Stimulated activated CD4-positive, alpha-beta T cell treated with anti-CD3 and anti-CD28 coated beads, Interleukin-1b, Interleukin-23, amount 100 ng/mL, for 1 hour (primary cell): ENCODE measurements at places on chromosomes 3 and 15.

DNA sequence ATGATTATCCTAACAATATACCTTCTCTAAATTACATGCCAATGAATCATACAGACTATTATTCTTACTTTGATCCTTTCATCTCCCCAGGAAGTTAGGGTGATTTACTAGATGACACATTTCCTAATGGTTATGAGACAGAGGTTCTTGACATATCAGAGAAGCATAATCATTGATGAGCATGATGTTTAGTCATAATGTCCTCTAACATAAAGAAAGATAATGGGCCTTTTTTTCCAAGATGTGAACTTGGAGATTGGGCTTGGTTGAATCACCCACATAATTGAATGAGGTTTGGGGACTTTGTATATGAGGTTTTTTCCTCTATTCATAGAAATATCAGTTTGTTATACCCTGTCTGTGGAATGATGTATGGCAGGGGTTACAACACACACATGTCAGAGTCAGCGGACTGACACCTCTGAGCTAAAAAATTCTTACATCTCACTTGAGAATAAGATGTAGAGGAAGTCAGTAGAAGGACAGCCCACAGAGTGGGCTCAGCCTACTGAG is 69.7 kb upstream of the DCBLD2 start:
- no peak for DNase-seq

- DNase-seq, result no peak
These were observed 332.3 kb downstream of the THSD4 start for GRCh38 chr15:71447328-71448250.

GRCh38 chr3:134369231-134369741 is 5.0 kb downstream of the AMOTL2 start:
- no peak for DNase-seq

DNA sequence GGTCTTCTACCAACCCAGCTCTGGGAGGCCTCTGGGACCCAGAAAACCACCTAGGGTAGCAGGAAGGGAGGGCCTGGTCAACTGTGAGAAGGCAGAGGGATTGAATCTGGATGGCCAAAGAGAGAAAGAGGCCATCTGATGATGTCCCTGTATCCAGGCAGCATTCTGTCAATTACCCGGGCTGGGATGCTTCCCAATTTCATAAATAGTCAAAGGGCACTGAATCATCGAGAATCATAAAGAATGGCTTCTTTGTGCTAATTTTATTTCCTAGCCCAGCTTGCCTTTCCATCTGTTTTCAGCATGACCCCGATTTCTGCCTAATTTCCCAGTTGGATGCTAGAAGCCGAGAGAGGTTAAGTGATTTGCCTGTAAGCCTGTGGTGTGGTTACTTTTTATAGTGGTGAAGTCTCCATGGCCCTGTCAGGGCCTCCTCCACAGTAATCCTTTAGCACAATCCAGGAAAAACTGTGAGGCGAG is 129.2 kb downstream of the FAM43A start:
- no peak for DNase-seq

DNA sequence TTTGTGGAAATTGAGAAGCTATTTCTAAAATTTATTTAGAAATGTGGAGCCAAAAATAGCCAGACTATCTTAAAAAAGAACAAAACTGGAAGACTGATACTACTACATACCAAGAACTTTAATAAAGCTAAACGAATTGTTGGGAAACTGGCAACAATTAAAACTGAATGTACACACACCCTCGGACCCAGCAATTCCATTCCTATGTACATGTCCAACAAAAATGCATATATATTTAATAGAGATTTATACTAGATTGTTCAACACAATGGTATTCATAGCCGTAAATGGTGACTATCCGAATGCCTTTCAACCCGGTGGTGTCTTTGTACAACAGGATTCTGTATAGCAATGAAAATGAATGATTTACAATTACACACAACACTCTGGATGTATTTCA is 136.5 kb upstream of the RASGRP1 start:
- DNase-seq, result no peak

- no peak for DNase-seq
These were observed 100.7 kb downstream of the MEX3B start for GRCh38 chr15:81945014-81945615.

DNA sequence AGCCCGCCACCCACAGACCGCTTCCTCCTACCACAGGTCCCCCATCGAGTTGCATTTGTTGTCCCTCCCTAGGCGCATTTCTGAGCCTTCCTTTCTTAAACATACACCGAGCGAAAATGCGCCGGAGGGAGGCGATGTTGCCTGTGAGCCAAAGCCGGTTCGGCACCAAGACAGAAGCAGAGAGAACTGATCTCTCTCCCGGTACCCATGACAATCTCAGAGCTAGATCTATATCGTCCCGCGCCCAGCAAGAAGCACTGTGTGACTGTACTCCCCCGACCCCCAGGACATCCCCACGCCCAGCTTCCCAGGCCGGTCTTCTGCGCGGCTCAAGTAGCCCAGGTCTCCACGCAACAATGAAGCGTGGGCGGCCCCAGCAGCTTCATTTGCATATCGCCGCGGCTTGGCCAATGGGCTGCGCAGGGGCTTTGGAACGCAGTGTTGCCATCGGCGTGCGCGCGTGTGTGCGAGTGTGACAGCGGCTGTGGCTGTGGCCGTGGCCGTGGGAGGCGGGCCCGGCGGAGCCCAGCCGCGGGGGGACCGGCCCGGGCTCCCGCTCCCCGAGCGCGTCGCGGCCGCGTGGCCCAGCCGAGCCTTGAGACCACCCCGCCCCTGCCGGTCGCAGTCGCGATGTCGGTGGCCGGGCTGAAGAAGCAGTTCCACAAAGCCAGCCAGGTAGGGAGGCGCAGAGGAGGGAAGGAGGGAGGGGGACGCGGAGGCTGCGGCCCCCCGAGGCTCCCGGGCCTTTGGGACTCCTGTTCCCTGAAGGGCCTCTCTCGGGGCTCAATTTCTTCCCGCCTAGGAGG is at the start of gene SH3GL3:
TSS of gene SH3GL3 (plus strand) at position 438 of the 806 bp plus-strand sequence. CDS start at position 631, 193 bp downstream.
- no peak for DNase-seq

GRCh38 chr15:58479941-58480340 is 48.1 kb downstream of the LIPC start:
- DNase-seq, result no peak

DNA sequence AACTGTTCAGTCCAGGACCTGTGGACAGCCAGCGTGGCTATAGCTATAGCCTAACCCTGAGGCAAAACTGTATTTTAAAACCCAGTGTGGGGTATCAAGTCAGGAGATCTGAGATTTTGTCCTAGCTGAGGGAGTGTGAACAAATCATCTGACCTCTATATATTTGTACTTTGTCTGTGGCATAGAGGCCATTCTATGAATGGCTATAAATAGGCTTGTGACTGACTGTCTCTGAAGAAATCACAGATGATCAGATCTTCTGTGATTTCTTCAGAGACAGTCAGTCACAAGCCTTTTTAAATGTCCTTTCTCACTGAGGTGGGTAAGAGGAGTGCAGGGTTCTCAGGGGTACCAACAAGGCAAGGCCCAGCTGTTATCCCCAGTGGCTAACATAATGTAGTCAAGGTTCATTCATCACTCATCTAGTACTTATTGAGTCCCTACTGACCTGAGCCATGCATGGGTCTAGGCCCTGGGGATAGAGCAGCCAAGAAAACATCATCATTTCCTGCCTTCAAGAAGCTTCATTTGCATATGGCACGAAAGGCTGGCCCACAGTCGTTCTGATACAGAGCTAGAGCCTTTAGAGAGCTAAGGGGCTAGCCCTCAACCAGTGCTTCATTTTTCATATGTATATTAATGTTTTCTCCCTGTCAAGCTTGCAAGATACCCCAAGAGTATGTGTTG is 53.3 kb downstream of the TIPARP start:
- no peak for DNase-seq

- no peak for DNase-seq
These were observed 12.7 kb downstream of the TICRR start for GRCh38 chr15:89587955-89588354.

- no peak for DNase-seq
These were observed 36.4 kb downstream of the DNAJB8 start for GRCh38 chr3:128430301-128430700.

GRCh38 chr15:77832874-77833273 is 200.2 kb upstream of the LINGO1 start:
- DNase-seq, result no peak

GRCh38 chr3:58490860-58491501 is 915 bp upstream of the KCTD6 start:
- no peak for DNase-seq

DNA sequence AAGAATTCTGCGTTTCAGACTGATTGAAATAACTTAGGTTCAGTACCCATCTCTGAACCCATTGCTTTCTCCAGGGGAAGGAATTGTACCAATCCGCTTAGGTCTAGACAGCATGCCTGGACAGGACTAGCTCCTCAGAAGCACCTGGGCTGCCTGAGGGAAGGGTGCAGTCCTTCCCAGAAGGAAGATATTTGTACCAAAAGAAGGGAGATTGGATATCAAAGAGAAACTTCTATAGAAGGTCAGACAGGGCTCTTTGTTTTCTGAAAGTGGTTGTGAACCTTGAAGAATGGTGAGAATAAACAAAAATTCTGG is 133.8 kb upstream of the LRTM1 start:
- no peak for DNase-seq

DNA sequence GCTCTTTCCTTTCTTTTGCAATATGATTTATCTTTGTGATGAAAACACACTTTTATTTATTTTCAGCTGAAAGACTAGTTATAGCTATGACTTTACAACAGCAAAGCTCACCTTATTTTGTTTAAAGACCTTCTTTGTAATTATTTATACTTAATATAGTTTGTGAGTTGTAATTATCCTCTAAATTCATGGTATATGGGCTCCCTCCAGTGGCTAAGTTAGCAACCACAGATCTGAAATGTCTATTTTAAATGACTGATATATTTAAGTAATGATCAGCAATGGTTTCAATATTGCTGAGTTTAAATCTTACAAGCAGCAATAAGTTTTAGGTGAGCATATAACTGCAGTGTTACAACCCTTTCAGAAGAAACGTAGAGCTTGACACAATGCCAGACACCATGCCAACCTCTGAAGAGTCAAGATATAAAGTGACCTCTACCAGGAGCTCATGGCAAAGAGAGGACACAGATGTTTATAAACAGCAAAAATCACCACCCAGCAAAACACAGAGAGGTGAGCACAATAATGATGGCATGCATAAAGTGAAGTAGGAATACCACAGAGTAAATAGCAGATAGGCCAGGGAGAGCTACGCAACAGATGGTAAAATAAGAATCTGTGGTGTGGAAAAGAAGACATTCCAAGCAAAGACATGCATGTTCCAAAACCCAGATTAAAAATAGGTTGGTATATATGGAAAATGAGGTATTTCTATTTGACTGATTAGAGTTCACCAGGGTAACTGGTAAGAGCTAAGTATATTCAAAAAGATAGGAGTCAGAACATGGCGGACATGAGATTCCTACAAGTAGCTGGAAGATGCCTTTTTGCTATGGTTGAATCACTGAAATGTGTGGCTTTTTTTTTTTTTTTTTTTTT is 143.7 kb upstream of the ZNF385D start:
- no peak for DNase-seq

GRCh38 chr3:78918361-78919020 is 849.3 kb downstream of the ROBO1 start:
- no peak for DNase-seq

DNA sequence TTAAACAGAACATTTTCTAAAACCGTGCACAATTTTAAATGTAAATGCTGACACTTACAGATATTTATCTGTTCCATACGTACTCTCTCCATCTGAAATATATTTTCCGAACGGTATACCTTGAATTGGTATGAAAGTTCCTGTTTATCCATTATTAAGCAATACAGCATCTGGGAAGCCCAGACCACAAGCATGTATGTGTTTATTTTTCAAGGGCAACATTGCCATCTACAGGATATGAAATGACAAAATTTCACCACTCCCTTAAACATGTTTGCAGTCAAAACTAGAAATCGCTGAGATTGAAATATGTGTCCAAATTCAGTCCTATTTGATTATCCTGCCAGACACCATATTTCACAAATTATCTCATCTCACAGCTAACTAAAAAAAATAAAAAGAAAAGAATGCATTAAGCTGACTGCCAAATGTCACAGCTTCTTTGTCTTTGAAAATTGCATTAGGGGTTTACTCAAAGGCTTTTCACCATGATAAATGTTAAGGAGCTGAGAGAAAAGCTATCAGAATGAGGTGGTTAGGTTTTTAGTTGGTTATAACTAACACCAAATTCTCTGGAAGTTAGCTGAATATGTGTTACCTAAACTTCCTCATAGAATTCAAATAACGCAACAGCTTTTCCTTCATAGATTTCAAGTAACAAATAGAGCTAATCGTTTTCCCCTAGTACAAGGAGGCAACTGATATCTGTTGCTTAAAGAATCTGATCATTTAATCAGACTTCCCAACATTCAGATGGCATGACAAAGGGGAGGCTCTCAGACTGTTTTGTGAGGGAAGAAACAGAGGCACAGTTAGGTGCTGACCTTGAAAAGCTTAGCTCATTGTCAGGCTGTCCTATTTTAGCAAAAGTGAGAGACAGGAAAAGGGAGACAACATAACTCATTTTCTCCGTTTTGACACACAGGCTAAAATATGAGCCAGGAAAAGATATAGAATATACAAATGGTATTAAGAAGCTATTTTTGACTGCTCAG is 533.1 kb downstream of the TBL1XR1 start:
- DNase-seq, result no peak

- DNase-seq, result no peak
These were observed 1.5 kb downstream of the RBP1 start for GRCh38 chr3:139537795-139538621.

DNA sequence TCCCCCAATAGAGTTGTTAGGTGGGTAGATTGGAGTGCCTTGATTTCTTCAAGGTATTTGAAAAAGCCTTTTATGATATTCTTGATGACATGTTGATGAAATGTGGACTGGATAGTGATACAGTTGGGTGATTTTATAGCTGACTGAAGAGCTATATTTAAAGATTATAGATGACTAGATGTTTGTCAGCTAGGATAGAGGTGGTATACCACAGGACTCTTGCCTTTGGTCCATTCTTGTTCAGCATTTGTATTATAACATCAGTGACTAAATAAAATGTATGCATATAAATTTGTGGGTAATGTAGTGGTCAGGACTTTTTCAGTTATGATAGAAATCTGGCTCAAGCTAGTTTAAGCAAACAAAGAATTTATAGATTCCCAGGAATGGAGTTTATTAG is 143.9 kb downstream of the ZNF609 start:
- DNase-seq, result no peak

GRCh38 chr15:59116141-59116540 is 11.2 kb downstream of the CCNB2 start:
- no peak for DNase-seq

- DNase-seq, result no peak
These were observed 464.4 kb downstream of the SHQ1 start for GRCh38 chr3:72383883-72384282.

- DNase-seq, result no peak
These were observed 182.0 kb downstream of the KLF13 start for GRCh38 chr15:31508656-31509055.

DNA sequence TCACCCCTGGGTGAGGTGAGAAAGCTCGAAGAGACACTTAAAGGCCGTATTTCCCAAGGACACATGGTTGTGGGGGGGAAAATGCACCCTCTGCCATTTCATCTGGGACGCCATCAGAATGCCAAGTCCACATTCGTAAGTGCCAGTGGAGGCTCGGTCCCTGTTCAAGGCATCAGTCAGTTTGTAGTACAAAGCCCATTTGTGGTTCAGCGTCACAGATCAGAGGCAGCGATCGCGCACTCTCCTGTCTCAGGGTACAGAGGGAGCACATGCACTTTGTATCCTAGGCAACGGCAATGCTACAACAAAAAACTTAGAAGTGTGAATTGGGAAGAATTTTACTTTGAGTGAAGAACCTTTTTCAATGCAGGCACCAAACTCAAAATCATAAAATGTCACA is 27.2 kb downstream of the SEMA6D start:
- no peak for DNase-seq

GRCh38 chr3:12138044-12138443 is 20.7 kb downstream of the TIMP4 start:
- DNase-seq, result no peak
